Left lung (tissue), 14 donors: ENCODE measurements at places on chromosomes 2 and 18. TPM values are rescaled to one million over a fixed set of nuclear protein-coding genes. Genes with fewer than 3 reads are reported as not detected.

GRCh38 chr2:168047091-168047690 is 200.2 kb downstream of the STK39 start:
- DNase-seq = no peak

- DNase-seq = peak; percentile 86
These were observed 179.3 kb downstream of the GLI2 start for GRCh38 chr2:120914839-120915521.

DNA sequence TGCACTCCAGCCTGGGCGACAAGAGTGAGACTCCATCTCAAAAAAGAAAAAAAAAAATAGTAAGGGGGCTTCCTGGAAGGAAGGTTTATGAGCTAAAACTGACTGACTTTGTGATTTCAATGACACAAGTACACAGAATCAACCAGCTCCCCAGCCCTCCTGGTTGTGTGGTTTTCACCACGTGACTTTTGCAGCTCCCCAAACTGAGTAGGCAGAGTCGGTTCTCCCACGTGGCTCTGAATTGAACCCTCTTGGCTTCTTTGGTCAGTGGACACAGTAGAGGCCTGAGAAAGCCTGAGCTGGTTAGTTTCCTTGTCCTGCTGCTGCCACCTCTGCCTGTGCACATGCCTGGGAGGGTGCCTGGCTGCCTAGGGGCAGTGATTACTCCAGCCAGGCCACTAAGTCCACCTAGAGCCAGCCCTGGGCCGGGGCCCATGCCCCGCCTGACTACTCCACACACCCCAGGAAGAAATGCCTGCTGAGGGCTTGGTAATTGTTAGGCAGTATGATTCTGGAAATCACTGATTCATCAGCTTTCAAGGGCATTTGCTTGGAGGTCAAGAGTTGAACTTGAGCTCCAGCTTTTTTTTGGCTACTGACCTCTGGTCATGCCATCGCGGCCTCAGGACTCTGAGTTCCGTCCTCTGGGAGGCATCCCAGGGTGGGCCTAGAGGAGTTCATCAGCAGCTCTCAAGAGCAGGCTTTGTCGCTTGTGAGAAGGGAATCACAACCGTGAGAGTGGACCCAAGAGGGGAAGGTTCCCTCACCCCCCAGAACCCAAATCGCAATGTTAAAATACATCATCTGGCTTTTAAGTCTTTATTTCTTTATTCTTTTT is 431.9 kb upstream of the HS6ST1 start:
- peak; percentile 27 for DNase-seq

DNA sequence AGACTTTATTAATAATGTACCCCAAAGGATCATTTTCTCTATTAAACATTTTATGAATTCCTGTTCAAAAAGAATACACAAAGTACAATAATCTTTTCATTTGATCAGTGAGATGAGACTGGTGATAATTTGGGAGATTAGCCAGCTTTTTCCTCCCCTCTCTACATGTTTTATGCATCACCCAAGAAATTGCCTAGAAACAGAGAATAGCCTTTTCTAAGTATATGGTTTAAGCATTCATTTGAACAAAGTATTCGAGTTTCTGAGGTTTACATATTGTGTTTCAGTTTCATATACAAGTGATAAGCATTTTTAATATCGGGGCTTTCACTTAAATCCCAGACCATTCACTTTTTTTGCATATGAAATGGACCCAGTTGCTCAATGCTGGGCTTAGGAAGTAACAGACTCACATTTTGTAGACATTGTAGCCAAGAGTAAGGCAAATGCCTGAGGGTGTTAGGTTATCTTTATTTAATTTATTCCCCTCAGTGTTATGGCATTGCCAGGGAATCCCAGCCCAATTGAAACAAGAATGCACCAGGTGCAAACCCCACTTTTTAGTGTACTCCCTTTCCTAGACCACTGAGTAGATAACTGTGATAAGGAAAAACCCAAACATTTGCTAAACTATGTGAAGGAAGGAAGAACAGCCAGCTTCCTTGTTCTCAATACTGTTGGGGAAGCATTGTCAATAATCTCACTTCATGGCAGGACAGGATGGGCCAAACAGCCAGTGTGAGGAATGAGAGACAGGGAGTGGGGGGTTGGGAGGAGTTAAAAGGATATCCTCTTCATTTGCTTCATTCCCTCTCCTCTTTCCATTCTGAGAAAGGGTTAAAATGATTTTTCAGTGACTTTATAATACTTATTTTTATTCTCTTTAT is 3.5 kb downstream of the CPO start:
- no peak for DNase-seq

DNA sequence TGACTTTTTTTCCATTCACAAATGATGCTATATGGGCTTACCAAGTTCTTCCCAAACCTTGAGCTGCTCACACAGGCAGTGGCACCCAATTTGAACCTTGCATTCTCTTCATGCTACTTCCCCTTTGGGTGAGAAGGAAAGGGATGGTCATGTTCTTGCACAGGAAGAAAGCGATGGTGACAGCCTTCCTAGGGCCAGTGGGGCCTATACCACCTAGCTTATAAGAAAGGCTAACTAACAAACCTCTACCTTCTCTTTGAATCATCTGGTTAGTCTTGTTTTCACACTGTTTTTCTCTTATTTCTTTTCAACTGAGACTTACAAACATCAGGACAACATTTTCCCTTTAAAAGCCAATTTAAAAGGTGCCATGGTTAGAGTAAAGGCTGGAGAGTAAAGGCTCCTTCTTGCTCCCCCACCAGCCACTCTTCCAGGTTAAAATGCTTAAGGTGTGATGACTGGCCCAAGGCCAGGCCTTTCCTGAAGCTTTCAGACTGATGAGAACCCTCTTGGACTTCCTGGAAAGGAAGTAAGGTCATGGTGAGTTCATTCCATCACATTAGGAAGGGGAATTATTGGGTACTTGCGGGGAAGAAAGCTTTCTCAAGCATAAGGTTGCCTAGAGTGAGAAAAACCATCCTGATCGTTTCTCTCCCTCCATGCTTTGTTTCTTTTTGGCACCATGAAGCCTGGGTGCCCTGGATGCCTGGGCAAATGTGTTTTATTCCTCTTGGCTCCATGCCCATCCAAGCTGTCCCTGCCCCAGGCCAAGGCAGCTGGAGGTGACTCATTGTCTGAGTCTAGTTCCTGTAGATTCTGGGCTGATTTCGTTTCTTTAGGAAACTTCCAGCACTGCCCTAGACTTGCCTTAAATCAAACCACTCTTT is 41.4 kb upstream of the ITGB6 start:
- DNase-seq = no peak

DNA sequence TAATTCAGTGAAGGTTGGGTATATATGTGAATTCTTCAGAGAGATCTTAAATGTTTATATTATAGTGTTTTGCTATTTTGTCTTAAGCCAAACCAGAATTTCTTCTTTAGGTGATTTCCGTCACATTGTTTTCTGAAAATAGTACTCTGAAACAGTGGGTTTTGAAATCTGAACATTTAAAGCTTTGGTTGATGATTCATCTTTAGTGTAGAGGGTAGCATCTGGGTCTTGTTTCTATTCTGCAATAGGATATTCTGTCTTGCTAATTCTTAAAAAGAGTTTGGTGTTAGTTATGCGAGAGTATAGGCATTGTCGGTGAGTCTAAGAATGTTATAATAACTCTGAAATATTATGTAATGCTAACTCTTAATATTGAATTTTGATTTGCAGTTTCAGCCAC is 69.6 kb upstream of the FAM237A start:
- no peak for DNase-seq

DNA sequence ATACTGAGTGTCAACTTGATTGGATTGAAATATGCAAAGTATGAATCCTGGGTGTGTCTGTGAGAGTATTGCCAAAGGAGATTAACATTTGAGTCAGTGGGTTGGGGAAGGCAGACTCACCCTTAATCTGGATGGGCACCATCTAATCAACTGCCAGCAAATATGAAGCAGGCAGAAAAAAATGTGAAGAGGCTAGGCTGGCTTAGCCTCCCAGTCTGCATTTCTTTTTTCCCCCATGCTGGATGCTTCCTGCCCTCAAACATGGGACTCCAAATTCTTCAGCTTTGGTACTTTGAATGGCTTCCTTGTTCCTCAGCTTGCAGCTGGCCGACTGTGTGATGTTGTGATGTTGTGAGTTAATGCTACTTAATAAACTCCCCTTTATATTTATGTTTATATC is 577.4 kb downstream of the CPS1 start:
- no peak for DNase-seq

DNA sequence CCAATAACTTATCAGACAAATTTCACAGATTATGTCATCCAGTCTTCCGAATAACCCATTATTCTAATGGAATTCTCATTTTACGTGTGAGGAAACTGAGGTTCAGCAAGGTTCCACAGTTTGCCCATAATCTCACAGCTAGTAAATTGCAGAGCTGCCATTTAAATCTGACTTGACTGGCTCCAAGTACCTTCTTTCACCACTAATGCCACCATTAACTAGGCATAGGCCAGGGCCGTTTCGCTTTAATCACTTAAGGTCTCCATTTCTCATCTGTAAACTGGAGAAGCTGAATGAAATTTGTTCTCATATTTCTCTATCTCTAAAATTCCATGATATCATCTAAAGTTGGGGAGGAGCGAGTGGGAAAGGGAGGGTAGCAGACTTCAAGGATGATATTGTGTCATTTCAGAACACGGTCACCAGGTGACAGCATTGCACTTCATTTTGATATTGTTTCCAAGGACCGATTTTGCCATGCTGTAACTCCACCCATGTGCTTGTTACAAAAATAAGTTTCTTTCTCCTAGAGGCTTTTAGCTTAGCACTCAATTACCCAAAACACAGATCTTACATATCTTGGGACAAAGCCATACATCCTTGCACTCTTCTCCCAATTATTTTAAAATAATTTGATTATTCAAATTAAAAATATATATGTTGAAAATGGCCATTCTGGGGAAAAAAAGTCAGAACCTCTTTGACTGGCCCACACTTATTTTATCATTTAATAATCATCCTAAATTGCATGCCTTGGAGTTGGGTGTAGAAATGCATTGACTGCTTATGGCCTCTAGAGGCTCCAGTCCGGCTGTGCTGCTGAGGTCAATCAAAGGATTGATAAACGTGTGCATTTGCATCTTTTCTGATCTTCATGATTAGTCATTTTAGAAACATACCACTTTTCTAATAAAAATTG is 123.8 kb downstream of the AKAIN1 start:
- DNase-seq = no peak

- no peak for DNase-seq
These were observed 1.6 kb downstream of the CRIM1 start for GRCh38 chr2:36356990-36357846.

DNA sequence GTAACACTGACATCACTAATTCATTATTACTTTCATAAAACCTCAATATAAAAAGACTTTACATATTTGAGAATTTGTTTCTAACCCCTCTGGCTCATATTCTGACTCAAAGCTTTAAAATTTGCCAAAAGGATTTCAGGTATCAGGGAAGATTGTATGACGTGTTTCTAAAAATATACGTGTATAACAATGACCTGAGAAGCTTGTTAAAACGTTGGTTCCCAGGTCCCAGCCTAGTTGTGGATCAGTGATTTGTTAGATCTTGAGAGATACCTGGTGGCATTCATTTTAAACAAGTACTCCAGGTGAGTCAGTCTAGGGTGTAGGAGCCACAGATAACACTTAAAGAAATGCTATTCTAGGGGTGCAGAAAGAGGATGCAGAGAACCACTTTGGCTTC is 1096.8 kb upstream of the NXPH2 start:
- DNase-seq = no peak

Gene ALS2
- 25.2 TPM for polyA plus RNA-seq

Gene TMEM198
- polyA plus RNA-seq = 4.2 TPM

Gene SMYD1
- polyA plus RNA-seq = not detected

Gene NRP2
- 65.3 TPM for polyA plus RNA-seq

Gene ERMN
- polyA plus RNA-seq = 0.08 TPM

Gene SLC19A3
- polyA plus RNA-seq = 22.5 TPM

Gene ESPNL
- polyA plus RNA-seq = 0.89 TPM

Gene SLC8A1
- 6.5 TPM for polyA plus RNA-seq

Gene EVA1A
- 37.6 TPM for polyA plus RNA-seq

Gene DLX1
- polyA plus RNA-seq = not detected
